ENCODE measurements at places on chromosomes 1 and 21. TPM values are rescaled to one million over a fixed set of nuclear protein-coding genes. Genes with fewer than 3 reads are reported as not detected.

The TNFRSF8 gene
- total RNA-seq: not detected

The ODF2L gene
- 10.3 TPM for total RNA-seq

The CRABP2 gene
- total RNA-seq: 22.9 TPM

The C1orf141 gene
- not detected for total RNA-seq

The ELF3 gene
- total RNA-seq: 23.2 TPM
